ENCODE measurements at places on chromosomes 11 and 22.

GRCh38 chr22:47433627-47434026 lies 671.2 kb downstream of the TBC1D22A start:
- DNase-seq, result no peak

DNA sequence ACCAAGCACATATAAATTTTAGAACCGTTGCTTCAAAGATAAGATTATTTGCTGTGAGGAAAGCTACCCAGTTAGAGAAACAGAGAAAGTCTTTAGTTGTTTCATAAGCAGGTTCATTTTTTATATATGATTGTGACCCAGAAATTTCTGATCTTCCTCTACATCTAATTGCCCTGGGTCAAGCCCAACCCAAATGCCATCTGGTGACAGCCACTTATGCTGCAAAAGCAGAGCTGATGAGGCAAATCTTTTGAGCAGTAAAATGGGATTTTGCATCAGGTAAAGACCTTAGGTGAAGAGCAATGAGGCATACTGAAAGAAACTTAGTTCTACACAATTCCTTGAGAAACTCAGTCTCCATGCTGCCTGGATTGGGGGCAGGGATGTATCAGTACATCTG lies 28.0 kb downstream of the SYT9 start:
- no peak for DNase-seq

DNA sequence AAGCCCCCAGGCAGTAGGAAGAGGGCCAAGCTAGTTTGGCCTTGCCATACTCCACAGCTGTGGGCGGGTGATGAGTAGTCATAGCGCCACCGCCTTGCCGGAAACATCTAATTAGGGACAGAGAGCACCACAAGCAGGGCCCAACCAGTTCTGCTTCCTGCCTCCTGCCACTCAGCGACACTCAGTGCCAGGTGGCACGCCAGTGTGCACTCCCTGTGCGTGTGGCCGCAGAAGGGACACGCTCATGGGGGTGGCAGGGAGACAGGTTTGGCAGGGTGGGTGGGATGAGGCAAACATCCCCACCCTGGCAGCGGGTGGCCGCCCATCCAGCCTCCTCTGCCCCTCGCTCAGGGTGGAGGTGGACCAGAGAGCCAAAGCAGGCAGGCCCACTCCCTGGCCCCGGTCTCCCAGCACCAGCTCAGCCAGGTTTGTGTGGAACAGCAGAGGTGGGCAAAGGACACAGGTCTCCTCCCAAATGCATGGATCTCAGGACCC lies 4.9 kb downstream of the OVOL1 start:
- DNase-seq, result peak; percentile 45

GRCh38 chr11:61714316-61714715 lies 34.1 kb downstream of the DAGLA start:
- DNase-seq, result no peak

DNA sequence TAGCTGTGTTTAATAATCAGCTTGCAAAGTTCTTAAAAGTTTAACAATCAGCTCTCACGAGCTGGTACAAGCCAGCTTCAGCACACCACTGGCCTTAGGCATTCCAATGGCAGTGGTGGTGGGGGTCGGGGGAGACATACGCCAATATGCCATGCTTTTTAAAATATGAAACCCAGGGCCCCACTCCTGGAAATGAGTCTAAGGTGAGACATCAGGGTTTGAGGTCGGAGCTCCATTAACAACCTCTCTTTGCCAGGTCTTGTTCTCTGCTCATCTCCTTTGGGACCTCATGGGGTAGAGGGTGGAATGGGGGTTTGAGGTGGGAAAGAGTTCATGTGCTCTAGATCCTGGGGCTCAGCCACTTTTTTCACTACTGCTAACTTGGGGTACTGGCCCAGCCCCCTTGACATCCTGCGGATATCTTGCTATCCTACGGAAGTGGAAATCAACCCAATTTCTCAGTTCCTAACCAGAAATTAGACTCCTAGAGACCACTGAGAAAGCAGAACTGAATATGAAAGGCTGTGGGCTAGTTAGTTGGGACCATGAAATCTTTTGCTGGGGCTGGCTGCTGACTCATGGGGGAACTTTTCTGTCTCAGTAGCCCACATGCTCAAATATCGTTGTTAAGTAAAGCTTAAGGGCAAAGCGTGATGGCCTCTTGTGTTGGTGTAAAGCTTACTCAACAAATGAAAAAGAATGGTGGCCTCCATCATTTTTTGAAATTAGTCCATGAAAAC lies 90.1 kb downstream of the PDHX start:
- no peak for DNase-seq

GRCh38 chr11:969651-970205 lies 44.1 kb downstream of the AP2A2 start:
- no peak for DNase-seq

GRCh38 chr22:30742291-30743256 lies 47.9 kb downstream of the OSBP2 start:
- DNase-seq, result no peak

DNA sequence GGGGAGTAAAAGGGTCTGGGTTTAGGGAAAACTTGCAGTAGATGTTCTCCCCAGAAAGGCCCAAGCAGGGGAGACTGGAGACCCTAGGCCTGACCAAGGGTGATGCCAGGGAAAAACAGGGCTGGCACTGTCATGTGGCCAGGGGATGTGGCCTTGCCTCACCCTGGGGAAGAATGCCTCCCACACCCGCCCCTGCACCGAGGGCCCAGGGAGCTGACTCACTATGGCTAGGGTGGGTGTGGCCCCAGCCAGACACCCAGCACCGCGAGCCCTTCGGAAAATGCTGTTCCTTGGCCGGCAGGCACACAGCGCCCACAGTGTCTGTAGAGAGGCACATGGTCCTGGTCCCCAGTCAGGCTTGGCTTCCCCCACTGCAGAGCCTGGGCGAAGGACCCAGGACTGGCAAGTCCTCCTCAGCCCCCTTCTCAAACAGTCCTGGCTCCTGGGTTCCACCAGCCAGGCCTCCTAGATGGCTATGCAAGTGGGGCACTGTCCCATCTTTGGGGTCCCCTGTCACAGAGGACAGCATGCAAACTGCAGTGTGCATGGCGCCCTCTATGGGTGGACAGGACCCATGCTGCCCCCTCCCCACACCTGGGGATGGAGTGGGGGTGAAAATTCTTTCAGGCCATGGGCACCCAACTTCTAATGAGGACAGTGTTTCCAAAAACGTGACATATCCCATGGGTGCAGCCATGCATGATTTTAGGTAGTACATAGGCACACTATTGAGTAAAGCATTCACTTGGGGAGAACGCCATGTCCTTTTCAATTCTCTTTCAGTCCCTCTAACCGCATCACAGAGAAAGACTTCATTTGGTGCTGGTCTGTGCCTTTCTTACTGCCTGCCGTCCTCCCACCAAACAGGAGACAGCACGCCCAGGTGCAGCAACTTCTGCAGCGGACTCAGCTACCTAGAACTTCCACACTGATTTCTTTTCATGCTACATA lies 15.2 kb downstream of the TMPRSS5 start:
- peak; percentile 21 for DNase-seq

- no peak for DNase-seq
Measured at GRCh38 chr22:24011735-24012068, 598 bp downstream of the CABIN1 start.

- no peak for DNase-seq
Measured at GRCh38 chr22:25895678-25896077, 153.7 kb downstream of the MYO18B start.

GRCh38 chr11:1054143-1055108 lies 17.9 kb upstream of the MUC6 start:
- DNase-seq, result peak; percentile 11

DNA sequence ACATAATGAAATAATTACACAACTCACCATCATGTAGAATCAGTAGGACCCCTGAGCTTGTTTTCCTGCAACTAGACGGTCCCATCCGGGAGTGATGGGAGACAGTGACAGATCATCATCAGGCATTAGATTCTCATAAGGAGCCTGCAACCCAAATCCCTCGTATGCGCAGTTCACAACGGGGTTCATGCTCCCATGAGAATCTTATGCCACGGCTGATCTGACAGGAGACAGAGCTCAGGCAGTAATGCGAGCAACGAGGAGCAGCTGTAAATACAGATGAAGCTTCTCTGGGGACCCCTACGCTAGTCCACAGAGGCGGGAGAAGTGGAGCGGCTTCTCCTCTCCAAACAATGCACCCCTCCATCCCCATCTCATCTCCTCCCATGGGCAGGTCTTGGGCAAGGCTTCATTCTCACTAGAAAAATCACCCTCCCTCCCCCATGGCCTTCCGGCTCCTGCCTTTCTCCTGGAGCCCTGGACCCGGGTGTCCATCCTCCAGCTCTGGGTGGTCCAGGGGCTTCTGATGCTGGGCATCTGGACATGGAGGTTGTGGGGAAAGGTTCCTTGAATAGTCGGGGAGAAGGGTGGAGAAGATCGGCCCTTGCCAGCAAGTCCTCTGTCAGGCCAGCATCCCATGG lies 16.2 kb upstream of the RAC2 start:
- DNase-seq, result no peak

DNA sequence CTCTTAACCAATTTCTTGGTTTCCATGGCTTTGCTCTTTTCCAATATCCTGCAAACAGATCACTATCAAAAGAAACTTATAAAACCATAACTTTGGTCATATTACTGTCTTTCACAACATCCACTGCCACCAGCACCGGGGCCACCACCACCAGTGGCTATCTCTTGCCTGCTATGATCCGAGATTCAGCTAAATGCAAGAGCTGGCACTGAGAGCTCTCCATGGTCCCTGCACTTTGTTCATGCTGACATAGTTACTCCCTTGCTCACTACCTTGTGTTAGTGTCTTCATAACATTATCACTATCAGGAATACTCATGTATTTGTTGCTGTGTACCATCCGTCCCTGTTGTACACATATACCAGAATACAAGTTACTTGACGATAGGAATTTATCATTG lies 299.0 kb downstream of the ETS1 start:
- peak; percentile 16 for DNase-seq

GRCh38 chr11:83092488-83093384 lies 21.0 kb upstream of the RAB30 start:
- no peak for DNase-seq
